AG09319 (cell line): ENCODE measurements at places on chromosomes 5 and 9.

DNA sequence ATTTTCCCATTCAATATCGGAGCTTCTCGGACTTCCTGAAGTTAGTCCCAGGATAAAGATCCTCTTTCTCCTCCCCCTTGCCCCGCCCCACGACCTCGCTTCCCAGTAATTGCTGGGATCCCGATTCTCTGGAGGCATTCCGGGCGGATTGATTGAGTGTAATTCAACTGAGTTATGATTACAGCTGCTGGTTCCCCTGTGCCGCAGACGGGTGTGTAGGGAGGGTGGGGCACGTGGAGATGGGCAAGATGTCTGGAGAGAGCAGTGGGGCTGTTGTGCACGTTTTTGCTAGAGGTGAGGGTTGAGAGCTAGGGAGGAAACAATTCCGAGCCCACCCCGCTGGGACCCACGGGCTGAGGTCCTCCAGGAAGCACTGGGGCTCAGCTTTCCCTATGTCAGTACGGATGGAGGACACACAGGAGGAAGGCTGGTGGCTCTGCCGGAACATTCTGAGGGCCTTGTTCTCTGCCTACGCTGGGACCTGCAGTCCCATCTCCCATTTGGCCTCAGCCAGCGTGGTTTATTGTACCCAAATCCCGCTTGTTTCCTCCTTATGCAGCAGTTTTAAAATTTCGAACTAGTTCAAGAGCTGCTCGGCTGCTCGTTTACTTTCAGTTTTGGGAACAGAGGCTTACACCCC is 2.4 kb upstream of the DMRT2 start:
- no peak for DNase-seq

- no peak for DNase-seq
Measured at GRCh38 chr9:36802201-36802920, 229.7 kb downstream of the MELK start.

- DNase-seq, result no peak
Measured at GRCh38 chr5:128264564-128265360, 181.2 kb downstream of the SLC12A2 start.

GRCh38 chr9:129889941-129890717 is 54.9 kb downstream of the USP20 start:
- DNase-seq, result no peak

- no peak for DNase-seq
Measured at GRCh38 chr5:44981708-44982107, 173.0 kb downstream of the MRPS30 start.

DNA sequence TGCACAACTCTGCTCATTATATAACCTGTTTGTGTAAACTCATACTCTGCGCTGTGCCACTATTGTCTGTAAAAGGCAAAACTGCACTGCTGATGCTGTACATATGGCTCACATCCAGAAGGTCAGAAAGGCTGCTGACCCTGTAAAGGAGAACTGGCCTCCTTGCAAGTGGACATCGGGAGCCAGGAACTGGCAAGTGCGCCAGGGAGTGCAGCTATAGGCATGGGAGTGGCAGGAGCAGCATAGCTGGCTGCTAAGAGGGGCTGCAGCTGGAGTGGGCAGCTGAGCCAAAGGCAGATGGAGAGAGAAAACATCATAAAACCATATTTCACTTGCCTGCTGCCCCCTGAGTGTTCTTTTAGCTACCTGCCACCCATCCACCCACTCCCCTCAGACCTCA is 2183.4 kb upstream of the ACO1 start:
- no peak for DNase-seq

DNA sequence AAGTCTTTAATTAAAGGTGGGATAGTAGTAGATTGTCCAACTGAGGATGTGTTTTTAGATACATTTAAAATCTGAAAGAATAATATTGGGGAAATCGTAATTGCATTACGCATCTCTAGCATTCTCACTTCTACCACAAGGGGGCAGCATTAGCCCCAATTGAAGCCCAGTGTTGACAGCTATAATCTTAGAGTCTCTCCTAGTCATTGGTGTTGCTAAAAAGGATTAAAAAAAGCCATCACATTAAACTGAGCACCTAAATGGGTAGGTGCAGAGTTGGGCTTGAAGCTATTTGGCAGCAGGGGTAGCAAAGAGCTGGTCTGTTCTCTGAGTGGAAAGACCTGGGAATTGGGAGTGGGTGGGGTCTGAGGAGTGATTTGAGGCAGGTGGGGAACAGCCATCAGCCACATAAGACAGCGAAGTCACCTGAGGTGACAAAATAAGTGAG is 177.2 kb downstream of the OSTF1 start:
- DNase-seq, result no peak

GRCh38 chr5:132471944-132472343 is 18.6 kb downstream of the IRF1 start:
- DNase-seq, result no peak

GRCh38 chr9:87614397-87614796 is 111.5 kb upstream of the CTSL start:
- DNase-seq, result no peak

DNA sequence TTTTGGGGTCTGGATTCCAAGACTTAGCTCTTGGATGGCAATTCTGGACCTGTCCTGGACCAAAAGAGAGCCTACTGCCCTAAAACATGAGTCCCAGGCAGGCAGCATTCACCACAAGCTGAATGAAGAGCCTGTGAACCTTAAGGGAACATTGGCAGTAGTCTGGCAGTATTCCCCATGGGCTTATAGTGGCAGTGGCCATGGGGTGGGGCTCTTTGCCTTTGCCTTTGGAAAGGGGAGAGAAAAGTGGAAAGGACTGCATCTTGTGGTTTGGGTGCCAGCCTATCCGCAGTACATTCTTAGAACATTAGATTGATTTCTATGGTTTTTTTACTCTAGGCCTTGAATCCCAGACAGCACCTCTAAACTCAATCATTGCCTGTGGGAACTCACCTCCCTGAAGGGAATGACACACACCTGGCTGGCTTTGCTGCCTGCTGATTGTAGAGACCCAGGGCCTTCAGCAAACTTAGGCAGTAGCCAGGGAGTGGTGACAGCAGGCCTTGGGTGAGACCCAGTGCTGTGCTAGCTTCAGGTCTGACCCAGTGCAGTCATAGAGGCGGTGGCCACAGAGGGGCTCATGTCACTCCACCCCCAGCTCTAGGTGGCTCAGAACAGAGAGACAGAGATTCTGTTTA is 216.3 kb downstream of the CETN3 start:
- no peak for DNase-seq

DNA sequence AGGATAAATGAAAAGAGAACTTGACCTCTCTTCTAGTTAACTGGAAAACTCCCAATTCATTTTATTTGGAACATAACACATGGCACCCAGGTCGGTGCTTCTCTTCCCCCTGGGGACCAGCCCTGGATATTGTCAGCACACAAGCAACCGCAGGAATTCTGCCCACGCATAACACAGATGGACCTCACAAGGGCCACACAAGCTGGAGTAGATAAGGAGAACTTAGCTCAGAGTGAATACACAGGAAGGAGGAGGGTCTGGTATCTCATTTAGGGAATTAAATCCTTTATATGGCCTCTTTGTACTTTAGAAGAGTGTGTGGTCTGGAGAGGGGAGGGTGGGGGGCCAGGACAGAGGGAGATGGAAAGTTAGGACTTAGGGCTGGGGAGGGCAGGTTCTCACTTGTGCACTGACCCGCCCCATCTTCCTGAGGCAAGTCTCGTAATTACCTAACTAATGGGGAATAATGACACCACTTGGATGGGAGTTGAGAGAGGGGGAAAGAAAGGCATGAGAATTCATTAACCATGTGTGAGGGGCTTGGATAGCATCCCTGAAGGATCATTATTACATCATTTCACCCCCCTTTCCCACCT is 341.2 kb upstream of the WWC1 start:
- DNase-seq, result no peak

DNA sequence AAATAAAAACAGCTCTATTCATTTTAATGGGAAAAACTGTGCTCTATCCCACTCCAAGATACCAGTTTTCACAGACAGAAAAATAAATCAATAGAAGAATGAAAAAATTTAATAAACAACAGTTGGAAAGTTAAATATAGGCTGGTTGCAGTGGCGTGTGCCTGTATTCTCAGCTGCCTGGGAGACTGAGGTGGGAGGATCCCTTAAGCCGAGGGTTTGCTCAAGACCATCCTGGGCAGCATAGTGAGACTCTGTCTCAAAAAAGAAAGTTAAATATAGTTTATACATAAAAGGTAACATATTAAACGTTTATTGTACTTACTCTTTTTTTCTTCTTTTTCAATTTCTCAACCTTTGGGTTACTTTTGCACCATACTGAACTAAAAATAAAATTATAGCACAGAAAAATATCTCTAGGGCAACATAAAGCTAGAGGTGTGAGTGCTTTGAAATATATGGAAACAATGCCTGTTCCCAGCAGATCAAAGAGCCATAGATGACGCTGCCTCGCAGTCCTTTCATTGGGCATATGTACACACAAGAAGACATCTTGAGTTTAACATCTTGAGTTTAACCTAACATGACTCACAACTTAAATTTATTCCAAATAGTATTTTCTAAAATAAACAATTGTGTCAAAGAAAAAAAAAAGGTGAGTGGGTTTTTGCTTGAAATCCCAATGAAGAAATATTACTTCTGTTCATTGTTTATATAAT is 25.7 kb upstream of the KLF9 start:
- no peak for DNase-seq

DNA sequence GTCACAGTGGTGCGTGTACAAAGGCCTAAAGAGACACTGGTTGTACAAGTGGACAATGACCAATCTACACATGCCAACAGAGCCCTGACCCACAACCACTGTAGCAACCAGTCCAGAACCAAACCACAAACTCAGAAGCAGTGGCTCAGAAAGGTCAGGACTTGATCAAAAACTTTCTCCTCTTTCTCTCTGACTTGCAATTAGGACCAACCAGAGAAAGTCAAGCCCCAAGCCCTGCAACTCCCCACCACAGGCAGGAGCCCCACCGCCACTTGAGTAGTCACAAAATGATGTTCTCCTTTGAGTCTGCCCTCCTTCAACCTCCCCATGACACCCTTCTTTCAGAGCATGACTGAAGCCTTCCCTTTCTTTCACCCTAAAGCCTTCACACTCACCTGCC is 291.8 kb downstream of the CDH10 start:
- DNase-seq, result no peak

DNA sequence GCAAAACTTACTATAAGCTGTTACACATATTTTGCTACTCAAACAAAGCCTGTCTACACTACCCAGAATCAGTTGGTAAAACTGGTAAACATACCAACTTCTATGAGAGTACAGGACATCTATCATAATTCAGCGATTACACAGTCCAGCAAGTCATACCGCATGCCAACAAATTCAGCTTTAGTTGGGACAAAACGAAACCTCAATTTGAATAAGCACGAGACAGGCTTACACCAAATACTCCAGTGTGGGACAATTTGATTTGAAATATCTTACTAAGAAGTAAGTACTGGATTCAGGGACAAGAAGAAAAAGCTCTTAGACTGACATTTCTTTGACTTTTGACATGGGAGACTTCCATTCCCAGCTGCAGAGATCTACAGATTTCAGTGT is 2.0 kb downstream of the NRG2 start:
- DNase-seq, result no peak

- DNase-seq, result no peak
Measured at GRCh38 chr5:135821061-135821801, 13.2 kb upstream of the SLC25A48 start.

- DNase-seq, result no peak
Measured at GRCh38 chr5:88820581-88820980, 62.4 kb downstream of the MEF2C start.

DNA sequence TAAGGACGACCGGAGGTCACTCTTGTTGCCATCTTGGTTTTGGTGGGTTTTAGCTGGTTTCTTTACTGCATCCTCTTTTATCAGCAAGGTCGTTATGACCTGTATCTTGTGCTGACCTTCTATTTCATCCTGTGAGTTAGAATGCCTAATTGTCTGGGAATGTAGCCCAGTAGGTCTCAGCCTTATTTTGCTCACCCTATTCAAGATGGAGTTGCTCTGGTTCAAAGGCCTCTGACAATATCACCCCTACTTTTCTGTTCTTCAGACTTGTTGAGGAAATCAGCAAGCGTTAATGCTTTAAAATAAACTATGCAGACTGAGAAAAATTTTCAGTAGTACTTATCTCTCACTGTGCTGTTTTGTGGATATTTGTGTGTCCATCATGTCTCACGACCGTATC is 92.6 kb downstream of the MTRR start:
- DNase-seq, result no peak

DNA sequence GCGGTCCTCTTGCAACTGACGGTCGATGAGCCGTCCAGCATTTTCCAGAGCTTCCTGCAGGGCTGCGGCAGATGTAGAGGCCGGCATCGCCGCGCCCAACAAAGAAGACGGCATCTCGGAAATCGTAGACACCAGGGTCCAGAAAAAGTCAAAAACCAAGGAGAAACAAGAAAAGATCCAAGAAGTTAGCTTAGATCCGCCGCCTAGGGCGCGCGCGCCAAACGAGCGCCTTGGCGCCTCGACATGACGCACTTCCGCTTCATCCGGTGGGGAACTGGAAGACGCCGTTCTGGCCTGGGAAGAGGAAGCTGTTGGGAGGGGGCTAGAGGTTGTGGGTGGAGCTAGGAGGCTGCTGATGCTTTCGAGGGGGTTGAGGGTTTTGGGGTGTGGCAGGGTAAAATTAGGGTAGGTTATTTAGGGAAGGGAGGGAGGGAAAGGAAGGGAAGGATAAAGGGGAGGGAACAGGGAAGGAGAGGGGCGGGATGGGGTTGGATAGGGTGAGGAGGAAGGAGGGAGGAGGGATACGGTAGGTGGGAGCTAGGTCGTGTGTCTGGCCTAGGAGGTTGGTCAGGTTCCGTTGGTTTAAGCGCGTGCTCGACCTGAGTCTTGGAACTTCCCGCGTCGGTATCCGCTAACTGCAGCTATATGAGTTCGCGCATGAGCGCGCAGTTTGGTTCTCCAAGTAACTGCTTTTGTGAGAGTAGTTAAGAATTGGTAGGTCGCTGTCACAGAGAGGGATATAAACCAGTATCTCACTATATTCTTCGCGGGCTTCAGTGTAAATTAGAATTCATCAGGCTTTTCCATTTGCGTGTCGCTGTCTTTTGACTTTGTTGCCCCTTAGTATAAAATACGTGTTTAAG is at the start of gene NUP155:
NUP155 (minus strand) TSS at position 243 of the 863 bp plus-strand sequence; CDS start at position 114, 129 bp downstream.
- DNase-seq, result peak; percentile 84

- peak; percentile 75 for DNase-seq
Measured at GRCh38 chr9:78035383-78035993, 3.9 kb upstream of the GNAQ start.

GRCh38 chr5:107223066-107223465 is 447.7 kb downstream of the EFNA5 start:
- DNase-seq, result no peak
